ENCODE measurements at places on chromosomes 1 and 21.

GRCh38 chr1:182185136-182185535, 123.6 kb upstream of the ZNF648 start:
- DNase-seq: no peak

DNA sequence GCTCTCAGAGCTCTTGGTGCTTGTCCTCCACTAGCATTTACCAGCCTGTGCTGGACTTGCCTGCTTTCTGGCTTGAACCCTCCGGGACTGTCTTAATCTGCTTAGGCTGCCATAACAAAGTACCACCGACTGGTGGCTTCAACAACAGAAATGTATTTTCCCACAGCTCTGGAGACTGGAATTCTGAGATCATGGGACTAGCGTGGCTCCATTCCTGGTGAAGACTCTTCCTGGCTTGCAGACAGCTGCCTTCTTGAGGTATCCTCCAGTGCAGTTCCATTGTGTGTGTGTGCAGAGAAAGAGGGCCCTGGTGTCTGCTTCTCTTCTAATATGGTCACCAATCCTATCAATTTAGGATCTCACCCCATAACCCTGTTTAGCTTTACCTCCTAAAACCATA, 22.0 kb upstream of the RCAN1 start:
- DNase-seq: no peak

- peak; percentile 59 for DNase-seq
Measured at GRCh38 chr1:225882694-225883615, 775 bp upstream of the TMEM63A start.

DNA sequence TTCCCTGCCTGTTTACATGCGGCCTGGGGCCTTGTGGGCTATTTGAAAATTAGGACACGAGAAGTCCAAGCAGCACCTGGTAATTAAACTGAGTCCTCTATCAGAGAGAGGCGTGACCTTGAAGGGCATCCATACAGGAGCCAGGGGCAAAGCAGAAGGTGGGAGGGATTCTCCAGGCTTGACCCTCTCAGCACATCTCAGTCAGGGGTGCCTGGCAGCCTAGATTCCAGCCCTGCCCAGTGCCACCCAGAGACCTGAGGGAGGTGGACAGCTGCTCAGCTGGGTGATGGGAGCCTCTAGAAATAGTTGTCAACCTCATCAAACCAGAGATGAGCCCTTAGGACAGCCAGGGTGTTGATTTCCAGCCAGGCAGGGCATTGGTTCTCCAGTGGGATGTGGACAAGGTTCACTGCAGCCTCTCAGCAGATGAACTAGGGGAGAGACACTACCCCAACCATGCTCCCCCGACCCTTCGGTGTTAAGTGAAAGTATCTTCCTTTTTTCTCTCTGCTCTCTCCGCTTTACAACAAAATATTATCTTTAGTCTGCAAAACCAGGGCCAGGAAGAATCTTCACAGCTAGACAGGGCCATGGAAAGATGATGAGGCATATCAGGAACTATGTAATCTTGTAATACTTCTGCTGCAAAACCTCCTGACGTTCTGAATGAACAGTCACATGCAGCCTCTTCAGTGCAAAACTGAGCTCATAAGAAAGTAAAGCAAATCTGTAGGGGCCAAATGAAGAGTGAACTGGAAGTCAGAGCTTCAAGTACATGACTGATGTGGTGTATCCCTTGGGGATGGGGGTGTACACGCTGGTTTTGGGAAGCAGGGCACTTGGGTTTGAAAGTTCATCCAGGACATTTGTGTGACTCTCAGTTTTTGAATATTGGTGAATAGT, 35.9 kb upstream of the ATP5PO start:
- DNase-seq: no peak

GRCh38 chr1:85297855-85298629, 21.6 kb upstream of the BCL10 start:
- DNase-seq: no peak

DNA sequence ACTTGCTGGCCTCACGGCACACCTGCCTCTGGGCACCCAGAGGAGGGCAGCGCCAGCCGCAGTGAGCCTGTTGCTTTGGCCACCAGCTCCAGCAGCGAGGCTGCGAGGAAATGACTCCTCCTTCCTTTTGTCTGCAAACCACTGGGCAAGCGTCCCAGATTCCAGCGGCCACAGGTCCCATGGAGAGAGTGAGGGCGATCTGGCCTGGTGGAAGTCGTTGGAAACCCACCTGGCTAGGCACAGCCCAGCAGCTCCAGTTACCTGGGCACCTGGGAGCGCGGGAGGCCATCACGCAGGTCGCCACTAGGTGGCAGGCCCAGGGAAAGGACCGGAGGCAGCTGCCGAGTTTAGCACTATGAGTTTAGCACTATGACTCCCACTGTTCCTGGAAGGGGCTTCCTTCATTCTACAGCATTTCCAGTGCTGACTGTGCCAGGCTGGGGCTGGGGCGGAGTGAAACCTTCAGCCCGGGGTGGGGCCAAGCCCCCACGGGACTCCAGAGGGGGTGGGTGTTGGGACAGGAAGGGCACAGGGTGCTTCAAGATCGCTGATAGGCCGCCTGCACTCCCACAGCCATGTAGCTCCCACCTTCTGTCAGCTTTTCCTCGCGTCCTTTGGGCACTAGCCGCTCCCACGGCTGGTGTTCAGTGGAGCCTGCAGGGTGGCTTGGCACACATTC, 1.1 kb upstream of the ESPN start:
- peak; percentile 69 for DNase-seq

- DNase-seq: no peak
Measured at GRCh38 chr1:14679027-14679688, 80.7 kb downstream of the KAZN start.

GRCh38 chr1:215667761-215668160, 100.7 kb downstream of the KCTD3 start:
- DNase-seq: no peak

DNA sequence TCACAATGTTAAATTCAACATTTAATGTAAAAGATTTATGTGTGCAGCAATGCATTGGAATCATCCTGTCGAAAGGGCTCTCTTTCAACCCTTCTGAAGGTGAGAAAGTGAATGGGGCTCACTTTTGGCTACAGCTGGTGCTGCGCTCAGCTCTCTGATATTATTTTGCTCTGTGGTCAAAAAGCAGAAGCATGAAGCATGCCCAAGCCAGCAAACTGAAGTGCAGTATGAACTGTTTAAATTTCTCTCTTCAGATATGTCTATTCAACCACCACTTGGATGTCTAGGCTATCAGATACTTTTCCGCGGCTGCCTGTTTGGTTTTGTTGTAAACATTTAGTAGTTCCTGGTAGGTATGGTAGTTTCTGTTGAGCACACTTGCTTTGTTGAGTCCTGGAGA, 216.9 kb upstream of the TMPRSS15 start:
- no peak for DNase-seq

DNA sequence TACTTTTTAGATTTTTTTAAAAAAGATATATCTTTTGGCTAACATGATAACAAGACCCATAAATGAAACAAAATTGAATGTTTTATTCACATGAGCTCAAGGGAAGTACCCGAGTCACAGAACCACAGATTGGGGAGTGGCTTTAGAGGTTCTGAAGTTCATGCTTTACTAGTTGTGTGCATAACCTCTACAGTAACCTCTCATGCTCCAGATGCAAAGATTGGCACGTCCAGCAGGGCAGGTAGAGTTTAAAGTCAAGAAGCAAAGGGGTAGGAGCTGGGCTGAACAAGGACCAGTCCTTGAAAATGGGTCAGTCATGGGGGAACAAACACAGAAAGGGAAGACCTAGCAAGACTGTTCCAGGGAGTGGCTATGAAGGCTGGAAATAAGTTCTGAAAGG, 109.6 kb downstream of the RNF220 start:
- DNase-seq: no peak

GRCh38 chr21:43864962-43865539, at the start of gene AGPAT3:
Gene AGPAT3 (plus strand): TSS chr21:43865223. CDS start chr21:43959682, 94,459 bp downstream.
- DNase-seq: peak; percentile 56

- DNase-seq: no peak
Measured at GRCh38 chr1:218759795-218760194, 413.9 kb upstream of the LYPLAL1 start.

GRCh38 chr1:155979597-155980343, 1.4 kb upstream of the ARHGEF2 start:
- no peak for DNase-seq

GRCh38 chr1:170445096-170445495, 86.9 kb upstream of the GORAB start:
- no peak for DNase-seq
